NCI-H524 treated with DMSO at 0.1 percent for 48 hours (cell line): ENCODE measurements at places on chromosomes 16 and 17.
A peak's percentile ranks its signal among the peaks of the same experiment; 100 is the strongest.

DNA sequence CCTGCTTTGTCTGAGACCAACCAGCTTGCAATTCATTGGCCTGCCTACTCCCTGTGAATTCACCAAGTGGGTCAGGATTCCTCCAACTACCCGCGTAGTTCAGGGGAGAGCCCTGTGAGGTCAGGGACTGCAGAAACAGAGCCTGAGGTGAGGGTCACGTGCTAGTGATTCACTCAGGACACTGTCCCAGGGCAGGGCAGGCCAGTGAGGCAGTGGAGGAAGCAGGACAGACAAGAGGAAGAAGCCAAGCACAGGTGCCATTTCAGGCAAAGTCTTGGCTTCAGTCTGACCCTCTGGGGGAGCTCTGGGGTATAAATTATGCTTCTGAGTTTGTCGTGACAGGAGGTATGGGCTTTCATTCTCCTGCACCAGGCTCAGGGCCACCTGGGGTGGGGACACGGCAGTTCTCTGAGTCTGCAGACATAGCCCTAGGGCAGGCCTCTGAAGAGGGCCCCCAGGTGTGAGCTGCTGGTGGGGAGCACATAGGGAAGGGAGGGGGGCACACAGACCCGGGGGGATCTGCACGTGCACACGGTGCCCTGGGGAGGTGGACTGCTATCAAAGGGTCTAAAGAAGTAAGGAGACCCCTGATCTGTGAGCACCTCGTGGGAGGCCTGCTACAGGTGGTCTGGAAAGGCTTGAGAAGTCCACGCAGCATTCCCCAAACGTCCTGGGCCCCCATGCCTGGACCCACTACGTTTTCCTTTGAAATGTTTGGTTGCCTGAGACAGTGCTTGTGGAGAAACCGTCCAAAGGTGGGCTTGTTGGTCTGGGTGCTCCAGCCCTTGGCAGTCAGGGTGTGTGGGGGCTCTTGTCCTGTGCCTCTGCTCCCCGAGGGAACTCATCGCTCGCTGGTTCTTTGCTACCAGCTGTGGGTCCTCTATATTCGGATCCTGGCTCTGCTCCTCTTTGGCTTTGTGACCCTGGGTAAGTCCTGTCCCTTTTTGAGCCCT is 46.4 kb downstream of the NKD1 start:
- no peak for DNase-seq

DNA sequence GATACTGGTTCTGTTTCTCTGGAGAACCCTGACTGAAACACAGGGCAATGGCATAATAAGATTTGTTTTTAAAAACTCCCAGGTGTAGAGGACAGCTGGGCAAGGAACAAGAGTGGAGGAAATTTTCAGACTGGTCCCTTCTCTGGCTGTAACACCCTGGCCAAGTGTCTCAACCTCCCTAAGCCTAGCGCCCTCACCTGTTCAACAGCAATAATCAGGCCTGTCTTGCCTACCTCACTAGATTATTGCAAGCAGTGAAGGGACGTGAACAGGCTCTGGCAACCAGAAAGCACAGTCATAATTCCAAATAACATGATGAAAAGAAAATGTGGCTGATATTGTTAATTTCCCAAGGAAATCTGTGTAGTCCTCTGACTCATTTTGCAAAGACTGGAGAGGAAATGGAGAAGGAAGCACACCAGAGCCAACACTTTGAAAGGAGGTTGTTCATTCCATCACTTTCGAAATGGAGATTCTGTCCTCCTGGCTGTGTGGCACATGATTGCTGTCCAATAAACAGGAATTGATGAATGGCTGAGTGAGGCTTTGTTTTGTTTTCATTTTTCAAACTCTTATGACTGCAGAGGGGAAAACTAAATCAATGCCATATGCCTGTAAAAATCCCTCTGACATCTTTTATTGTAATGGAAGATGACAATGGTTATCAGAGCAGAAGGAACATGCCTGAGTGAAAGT is 87.5 kb upstream of the HLF start:
- DNase-seq: no peak

- DNase-seq: no peak
Measured at GRCh38 chr16:78154729-78155461, 55.4 kb downstream of the WWOX start.

DNA sequence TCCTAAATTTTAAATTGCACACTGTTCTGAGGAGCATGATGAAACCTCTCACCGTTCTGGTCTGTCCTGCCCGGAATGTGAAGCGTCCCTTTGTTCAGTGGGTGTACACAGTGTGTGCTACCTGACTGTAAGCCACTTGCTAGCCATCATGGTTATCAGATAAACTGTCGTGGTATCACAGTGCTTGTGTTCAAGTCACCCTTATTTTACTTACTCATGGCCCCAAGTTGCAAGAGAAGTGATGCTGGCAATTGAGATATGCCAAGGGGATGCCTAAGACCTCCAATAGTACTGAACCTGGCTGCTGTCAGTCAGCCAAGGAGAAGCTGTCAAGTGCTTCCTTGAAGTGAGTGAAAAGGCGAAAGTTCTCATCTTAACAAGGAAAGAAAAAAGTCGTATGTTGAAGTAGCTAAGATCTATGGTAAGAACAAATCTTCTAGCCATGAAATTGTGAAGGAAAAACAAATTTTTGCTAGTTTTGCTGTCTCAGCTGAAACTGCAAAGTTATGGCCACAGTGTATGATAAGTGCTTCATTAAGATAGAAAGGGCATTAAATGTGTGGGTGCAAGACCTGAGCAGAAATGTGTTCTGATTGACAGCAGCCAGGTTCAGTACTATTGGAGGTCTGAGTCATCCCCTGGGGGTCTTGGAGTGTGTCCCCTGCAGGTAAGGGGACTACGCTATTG is 5.8 kb downstream of the PIK3R6 start:
- no peak for DNase-seq

DNA sequence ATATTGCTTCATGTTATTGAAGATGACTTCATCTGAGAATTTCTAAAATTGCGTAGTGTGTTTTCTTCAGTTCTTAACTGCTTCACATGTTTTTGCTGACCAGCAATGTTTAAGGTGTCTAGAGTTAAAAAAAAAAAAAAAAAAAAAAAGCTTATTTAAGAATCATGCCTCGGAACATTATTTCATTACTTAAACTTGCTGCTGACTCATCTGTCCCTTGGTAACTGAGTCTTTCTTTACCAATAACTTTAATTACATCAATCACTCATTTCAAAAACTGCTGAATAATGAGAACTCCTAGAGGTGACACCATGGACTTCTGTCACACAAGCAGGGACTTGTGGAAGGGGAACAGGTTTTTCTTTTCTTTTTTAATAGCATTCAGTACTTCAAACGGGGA is 16.2 kb downstream of the IRX5 start:
- no peak for DNase-seq

DNA sequence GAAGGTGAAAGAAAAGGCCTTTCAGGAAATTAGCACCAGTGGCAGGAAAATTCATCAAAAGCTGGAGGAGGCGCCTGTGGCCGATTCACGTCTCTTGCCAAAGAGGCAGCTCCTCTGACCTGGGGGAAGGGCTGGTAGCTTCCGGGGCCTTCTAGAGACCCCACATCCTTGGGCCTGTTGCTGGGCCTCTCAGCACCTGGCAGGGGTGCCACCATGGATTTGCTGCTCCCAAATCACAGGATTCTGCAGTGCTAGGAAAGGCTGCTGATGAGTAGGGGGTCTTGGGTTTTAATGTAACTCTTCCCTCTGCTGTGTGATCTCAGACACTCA is 11.6 kb upstream of the CBFB start:
- no peak for DNase-seq

GRCh38 chr16:50210266-50211038 is 55.9 kb upstream of the ADCY7 start:
- DNase-seq: peak; percentile 20

GRCh38 chr17:64773836-64774761 is 112.0 kb upstream of the SMURF2 start:
- no peak for DNase-seq

- no peak for DNase-seq
Measured at GRCh38 chr17:44221862-44222111, 2.3 kb upstream of the UBTF start.

GRCh38 chr17:38602453-38602852 is 3.3 kb downstream of the SRCIN1 start:
- DNase-seq: no peak

GRCh38 chr17:921161-921560 is 58.4 kb downstream of the NXN start:
- no peak for DNase-seq

DNA sequence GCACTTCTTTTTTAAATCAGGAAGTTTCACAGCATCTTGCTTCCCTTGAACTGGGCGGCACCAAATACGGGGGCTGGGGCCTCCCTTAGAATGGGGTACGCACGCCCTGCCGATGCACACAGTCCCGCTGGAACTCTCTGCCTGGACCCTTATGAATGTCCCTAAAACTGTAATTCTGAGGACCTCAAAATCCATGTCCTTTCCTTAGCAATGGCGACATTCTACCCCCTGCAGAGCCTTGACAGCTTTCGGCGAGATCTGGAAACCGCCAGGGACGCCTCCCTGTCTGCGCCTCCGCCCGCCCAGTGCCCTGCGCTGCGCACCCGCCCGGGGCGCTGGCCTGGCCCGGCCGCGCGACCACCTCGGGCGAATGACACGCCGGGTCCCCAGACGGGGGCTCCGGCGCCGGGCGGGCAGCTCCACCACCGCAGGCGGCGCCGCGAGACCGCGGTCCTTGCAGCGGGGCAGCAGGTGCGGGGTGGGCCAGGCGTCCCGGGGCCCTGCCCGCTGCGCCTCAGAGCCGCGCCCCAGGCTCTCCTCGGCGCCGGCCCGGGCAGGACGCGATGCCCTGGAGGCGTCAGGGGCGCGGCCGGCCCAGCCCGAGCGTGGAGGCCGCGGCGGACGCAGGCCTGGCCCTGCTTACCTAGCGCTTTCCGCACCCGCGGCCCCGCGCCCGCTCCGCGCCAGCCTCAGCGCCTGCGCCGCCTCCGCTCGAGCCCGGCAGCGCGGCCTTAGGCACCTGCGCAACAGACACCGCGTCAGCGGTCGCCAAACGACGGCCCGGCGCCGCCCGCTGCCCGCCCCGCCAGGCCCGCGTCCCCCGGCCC is 548 bp downstream of the HAGH start:
- DNase-seq: no peak
